ENCODE measurements at places on chromosomes 16 and 17.

GRCh38 chr17:78501241-78502036, 75.8 kb downstream of the DNAH17 start:
- DNase-seq = no peak

- DNase-seq = no peak
These were observed 404.6 kb downstream of the SOX9 start for GRCh38 chr17:72525225-72526015.

DNA sequence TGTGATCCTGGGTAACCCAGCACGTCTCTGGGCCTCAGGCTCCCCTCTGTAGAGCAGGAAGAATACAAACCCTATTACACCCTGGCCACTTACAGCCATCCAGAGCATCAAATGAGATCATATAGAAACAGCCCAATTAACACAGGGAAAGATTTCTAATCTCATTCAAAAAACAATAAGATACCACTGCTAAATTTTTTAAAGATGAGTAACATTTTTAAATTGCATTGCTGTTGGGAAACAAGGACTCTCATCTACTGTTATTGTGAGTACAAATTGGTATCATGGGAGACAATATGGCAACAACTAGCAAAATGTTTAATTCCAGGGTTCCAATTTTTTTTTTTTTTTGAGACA, 41.1 kb downstream of the SRL start:
- no peak for DNase-seq

DNA sequence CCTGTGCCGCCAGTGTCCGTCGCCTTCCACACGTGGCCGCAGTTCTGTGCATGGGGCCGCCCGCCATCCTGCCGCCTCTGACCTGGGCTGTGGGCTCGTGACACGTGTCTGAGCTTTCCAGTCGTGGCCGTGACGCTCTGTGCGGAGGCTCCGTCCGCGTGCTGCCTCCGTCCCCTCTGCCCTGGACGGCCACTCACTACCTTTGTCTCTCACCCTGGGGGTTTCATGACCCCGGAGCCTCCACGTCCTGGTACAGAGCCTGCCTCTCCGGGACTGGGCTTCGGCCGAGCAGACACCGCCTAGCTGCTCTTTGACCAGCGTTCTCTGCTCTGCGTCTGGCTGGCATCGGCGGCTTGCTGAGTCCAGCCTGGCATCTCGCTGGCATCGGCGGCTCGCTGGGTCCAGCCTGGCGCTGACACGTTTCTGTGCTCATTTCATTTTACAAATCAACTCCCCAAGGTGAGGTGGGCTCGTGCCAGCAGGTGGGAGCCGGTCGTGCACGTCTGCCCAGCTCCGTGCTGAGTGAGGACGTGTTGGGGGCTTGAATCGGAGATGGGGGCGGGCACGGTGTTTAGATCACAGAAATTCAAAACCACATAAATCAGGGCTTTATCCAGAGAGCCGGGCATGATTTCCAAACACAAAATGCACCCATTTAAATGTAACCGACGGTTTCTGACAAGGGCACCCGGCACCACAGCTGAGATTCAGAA, 44.3 kb upstream of the GNG13 start:
- DNase-seq = no peak

- no peak for DNase-seq
These were observed 21.2 kb downstream of the AKAP1 start for GRCh38 chr17:57106107-57106835.

GRCh38 chr16:24996301-24996700, 18.9 kb downstream of the ARHGAP17 start:
- no peak for DNase-seq

- no peak for DNase-seq
These were observed 244.8 kb downstream of the NTN1 start for GRCh38 chr17:9266031-9266680.

DNA sequence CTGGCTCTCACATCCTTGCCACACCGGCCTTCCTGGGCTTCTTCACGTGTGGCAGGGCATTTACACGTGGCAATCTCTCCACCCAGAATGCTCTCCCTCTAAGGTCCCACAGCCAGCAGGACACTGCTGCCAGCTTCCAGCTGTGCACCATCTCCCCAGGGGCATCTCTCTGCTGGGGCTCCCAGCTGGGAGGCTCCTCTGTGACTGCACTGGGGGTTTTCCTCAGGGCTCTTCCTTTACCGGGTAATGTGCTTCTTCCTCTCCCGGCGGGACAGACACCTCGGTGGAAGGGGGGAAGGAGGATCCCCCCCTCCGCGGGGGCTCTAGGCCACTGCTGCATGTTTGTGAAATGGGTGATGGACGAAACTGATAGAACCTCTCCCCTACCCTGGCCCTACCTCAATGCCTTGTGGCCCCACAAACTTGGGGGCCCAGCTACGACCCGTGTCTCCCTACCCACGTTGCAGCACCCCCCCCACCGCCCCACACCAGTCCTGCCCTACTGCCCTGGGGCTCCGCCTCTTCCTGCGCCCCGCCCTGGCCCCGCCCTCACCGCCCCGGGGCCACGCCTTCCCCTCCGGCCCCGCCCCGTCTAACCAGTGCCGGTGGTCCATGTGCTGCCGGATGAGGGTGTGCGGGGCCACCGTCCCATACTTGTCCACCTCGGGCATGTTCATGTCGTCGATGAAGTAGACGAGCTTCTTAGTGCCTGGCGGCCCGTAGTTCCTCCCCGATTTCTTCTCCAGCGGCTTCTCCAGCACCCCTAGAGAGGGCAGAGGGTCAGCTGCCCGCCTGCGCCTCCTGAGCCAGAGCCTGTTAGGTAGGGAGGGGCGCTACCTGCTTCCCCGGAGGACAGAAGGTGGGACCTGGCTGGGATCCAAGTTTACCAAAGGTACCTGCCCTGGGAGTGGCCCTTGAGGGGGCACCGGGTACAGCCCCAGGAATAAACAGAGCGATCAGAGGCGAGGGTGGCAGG, 92.6 kb downstream of the DNAH17 start:
- peak; percentile 80 for DNase-seq

DNA sequence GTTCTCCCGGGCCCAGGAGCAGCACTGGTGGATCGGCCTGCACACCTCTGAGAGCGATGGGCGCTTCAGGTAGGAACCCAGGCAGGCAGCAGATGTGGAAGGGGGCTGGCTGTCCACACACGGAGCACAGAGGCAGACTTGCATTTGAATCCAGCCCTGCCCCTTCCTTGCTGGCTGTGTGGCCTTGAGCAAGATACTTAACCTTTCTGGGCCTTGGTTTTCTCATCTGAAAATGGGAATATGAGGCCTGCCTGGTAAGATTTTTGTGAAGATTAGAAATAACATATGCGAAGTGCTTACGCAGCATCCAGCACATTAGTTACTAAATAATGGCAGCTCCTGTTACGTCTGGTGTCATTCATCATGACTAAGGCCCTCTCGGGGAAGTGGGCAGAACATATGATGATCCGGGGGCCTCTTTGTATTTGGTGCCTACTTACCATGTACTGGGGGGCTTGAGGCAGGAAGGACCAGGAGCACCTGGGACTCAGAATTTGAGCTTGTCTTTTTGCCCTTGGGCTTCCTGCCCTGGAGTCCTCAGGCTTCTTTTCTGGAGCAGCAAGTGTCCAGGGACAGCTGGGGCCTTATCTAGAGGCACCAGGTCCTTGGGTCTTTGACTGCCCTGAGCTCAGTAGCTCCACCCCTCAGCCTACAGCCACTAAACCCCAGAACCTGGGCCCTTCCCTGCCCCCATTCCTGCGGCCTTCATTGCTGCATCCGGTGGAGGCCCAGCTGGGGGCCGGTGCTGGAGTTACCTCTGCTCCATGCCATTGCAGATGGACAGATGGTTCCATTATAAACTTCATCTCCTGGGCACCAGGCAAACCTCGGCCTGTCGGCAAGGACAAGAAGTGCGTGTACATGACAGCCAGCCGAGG, 53.8 kb downstream of the MRC2 start:
- DNase-seq = no peak

- no peak for DNase-seq
These were observed 5.3 kb downstream of the ELOB start for GRCh38 chr16:2771496-2772402.

DNA sequence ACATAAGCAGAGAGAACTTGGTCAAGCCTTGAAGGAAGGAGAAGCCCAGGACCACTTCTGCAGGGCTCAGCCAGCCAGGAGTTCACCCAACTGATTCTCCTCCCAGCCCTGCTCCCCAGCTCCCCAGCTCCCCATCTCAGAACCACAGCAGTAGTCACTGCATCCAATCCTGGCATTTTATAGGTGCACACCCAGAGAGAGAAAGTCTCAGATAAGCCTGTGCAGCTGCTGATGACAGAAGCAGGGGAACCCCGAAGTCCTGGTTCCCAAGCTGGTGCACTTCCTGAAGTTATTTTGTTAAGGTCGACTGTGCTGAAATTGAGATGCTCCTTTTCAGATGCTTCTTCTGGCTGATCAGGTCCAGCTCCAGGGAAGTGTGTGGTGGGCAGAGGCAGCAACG, 6.6 kb downstream of the RNF112 start:
- DNase-seq = no peak

DNA sequence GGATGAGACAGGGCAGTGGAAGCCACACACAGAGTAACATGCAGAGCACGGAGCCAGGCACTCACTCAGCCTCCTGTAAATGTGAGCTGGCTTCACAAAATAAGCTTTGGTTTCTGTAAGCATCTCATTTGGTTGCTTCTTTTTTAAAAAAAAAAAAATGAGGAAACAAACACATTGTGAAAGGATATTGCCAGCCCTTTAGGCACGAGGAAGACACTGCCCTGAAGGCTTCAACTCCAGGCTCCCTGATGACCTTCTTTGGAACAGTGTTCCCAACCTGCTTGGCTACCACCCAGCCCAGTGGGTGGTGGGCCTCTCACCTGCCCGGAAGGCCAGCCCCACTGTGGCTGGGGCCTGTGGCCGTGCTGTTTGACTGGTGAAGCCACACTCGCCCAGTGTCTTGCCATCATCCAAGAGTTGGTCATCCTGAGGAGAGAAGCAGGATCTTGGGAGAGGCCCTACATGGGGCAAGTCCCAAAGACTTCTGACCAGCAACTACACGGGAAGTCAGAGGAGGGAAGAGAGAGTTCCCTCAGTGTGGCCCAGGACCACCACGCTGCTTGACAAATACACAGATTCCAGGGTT, 1.9 kb downstream of the ELOB start:
- no peak for DNase-seq

Data from activated T-cell treated with anti-CD3 and anti-CD28 coated beads, Interleukin-2, amount 50 U/mL, for 1 hour (primary cell).